ENCODE measurements at places on chromosomes 11 and 22.

DNA sequence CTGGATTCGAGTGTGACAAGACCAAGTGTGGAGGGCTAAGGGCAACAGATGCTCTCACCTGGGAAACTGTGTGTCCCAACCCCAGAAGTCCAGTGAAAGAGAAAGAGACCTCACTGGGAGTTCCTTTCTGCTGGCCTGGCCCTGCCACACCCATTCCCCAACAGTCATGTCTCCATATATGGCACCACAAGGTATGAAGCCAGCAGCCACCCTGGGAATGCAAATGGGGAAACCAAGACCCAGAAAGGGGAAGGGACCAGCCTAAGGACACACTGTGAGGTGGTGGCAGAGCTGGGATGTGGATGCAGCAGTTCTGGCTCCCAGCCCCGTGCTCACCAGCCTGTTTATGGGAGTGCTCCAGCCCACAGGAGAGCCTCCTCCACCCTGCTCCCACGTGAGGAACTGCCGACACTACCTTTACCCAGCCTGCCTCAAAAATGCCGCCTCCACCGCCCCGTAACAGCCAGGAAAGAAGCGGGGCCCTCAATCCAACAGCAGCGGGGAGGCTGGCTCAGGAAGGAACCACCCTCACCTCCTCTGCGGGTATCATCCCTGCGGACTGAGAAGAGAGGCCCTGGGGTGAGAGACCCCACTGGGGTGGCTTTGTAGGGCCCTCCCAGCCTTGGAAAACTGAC, 12.6 kb downstream of the LMO1 start:
- no peak for DNase-seq

DNA sequence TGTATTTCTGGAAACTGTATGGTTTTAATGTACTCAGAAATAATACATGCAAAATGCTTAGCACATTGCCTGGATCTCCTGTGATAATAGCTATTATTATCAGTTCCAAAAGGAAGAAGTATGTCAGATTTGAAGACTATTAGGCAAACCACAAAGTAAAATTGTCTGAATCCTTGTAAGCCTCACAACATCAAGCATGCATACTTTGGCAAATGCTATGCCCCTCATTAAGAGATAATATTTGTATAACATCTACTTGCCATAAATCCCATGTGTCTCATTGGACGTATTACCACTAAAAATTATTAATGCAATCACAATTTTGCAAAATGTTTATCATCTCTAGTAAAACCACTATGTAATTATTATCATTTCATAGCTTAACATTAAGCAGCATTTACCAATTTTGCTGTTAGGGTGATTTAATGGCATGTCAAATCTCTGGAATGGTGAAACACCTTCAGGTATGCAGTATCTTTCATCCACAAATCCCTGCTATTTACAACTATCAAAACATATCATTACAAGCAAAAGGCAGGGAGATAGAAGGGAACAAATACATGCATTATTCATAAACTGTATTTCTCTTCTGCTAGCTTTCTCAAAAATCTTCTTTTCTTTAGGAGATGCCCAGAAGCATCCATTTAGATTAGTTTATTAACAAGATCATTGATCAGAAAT, 974.6 kb upstream of the RAG2 start:
- DNase-seq, result no peak

DNA sequence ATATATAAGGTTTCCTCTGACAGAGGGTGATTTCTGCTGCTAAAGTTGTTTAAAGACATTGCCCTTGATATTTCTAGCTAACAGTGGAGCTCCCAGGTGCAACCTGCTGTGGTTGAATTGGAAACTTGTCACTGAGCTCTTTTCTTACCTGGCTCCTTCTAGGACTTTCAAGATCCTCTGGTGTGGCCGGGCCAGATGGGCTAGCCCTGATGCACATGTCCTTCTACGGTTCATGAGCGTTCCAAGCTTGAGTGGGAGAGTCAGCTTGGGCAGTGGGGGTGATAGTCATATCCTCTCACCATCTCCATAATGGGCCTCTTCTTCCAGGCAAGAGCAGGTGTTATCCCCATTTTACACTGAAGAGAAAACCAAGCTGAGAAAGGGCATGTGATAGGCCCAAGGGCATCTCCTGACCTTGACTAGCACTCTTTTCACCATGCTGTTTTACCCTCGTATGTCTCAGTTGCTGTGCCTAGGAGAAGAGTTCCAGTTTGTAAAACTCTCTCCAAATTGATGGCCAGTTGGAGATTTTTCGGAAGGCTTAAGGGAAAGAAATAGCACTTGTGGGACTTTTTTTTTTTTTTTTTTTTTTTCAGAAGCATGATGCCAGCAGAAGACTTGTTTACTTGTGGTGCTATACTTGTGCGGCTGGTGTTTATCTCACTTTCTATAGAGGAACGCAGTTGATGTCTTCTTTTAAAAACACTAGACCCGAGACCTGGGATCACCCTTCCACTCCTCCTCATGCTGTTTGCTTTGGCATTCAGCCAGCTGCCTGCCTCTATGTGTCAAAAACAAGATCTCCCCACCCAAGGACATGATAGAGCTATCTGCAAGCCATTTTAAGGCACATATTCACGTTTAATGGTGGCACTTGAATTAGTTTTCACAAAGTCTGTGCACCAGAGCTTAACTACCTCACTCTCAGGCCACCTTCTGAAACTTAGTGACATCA, 32.6 kb downstream of the TEAD1 start:
- no peak for DNase-seq

DNA sequence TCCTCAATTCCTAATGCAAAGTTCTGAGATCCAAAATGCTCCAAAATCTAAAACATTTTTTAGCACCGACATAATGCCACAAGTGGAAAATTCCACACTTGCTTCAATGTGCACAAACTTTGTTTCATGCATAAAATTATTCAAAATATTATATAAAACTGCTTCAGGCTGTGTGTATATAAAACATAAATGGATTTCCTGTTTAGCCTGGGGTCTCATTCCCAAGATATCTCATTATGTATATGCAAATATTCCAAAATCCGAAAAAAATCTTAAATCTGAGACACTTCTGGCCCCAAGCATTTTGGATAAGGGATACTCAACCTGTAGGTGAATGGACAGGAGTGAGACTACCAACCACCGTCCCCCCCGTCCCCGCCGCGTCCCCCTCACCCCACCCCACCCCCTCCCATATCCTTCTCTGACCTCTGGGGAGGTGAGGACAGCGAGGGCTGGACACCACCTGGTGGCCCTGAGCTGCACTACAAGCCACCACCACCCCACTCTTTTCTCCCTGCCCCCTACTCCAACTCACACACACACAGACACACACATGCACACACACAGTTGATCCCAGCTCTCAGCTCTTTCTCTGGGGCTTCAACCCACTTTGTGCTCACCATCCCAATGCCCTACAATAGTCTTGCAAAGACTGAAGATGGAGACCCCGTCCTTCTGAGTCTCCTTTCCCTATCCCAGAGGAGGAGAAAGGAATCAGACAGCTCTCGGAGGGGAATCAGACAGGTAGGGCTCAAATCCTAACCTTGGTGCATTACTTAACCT, 101.0 kb downstream of the PDE2A start:
- DNase-seq, result peak; percentile 35

DNA sequence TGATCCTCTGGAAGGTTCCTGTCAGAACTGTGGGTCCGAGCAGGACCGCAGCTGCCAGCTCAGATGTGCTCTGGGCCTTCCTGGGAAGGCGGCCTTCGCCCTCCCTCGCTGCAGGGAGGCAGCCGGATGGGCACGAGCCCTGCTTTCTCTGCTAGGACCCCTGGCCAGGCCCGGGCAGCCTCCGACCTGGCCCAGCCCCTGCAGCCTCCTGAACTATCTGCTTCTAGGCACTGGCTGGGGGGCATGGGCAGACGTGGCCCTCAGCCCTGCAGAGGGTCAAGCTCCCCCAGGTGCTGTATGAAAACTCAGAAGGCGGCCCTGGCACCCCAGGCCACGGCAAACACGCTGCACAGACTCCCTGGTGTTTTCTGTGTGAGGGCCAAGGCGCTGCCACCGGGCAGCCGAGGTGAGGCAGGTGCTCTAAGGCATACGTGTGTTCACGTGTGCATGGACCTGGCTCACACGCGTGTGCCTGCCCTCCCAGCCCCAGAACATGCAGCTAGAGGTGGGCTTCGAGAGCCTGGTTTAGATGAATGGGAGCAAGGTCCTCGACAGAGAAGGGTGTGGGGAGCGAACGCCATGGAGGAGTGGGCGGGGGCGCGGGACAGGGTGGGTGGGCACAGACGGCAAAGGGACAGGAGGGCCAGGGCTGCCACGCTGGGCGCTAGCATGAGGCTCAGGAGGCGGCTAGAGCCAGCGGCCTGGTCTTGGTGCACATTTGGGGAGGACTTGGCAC, 4.3 kb downstream of the LRFN4 start:
- no peak for DNase-seq

DNA sequence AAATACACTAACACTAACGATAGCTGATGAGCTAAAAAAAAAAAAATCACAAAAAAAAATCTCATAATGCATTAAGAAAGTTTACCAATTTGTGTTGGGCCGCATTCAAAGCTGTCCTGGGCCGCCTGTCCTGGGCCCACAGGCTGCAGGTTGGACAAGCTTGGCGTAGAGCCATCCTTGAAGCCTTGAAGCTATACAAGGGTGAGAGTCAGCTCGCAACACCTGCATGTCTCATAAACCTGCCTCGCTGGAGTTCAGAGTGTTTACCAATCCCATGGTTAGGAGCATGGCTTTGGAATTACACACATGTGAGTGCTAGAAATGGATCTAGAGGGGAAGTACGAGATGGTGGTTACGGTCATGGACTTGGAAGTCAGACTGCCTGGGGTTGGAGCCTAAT, 453.7 kb downstream of the INSC start:
- DNase-seq, result no peak

DNA sequence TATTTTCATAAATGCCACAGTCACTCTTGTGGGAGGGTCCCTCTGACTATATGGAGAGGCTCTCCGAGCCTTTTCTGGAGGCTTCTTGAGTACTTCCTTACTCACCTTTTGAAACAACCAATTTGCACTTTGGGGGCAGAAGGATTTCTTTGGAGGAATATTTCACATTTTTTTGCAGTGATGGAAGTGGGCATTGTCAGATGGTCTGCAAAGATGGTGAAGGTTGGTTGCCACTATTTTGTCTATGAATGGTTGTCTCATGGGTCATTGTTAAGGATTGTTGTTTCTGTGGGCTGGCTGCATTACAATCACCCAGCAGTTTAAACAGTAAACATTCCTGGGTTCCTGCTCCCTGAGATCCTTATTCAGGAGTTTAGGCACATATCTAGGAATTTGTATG, 388.2 kb downstream of the TMEM135 start:
- no peak for DNase-seq

DNA sequence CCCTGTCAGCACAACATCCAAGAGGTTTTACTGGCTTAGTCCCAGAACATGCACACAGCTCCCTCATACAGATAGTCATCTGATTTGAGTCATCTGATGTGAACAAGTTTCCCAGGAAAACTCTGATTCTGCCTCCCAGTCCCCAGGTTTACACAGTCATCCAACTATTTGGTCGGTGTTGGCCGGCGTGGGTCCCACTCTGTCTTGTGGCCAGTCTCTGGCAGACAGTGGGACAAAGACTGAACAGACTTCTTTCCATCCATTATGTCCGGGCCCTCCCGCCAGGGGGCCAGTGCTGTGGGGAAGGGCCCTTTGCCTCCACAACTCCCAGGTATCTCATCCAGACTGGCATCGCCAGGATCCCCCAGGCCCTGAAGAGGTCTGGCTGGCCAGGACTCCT, 60.0 kb downstream of the BTG4 start:
- DNase-seq, result no peak

DNA sequence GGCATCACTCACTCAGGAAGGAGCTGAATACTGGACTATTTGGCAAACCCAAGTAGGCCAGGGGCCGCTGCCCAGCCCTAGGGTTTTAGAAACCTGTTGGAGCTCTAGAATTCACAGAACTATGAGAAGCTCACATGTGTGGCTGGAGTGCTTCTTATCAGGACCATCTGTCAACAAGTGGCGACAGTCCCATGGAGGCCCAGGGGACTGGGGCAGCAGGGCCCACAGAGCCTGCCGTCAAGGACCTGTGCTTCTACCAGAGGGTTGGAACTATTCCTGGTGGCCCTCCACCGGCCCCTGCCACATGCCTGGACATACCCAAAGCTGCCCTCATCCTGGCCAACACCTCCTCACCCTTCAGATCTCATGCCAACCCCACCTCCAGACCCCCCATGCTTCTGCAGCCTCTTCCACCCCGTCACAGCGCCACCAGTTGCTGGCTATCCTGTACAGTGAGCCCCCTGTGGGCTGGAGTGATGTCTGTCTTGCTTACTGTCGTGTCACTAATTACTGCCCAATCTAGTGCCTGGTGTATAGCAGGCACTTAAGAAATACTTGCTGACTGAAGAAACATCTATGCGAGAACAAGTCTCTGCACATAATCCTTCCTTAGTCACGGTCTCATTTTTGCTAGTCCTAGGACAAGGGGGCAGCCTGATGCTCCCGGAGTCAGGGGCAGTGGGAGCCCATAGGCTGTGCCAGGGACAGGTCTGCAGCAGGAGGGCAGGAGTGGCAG, 27.2 kb upstream of the RASL10A start:
- DNase-seq, result no peak

DNA sequence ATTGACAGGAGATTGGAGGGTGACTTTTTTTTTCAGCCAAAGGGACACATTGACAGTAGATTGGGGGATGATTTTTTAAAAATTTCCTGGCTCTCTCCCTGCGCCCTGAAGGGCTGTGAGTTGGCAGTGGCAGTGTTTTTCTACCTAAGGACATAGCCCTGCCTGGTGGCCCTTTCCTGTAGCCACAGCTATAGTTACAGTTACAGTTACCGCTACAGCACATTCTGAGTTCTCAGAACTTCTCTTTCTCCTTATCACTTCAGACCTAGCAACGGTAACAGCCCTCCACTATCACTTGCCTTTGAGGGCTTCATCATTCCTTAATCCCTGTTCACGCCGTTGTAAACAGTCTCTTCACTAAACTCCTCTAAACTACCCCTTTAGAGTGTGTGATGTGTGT, 684 bp downstream of the MRGPRX2 start:
- no peak for DNase-seq

- no peak for DNase-seq
Observed at GRCh38 chr11:44137057-44137456, 41.6 kb downstream of the EXT2 start.

DNA sequence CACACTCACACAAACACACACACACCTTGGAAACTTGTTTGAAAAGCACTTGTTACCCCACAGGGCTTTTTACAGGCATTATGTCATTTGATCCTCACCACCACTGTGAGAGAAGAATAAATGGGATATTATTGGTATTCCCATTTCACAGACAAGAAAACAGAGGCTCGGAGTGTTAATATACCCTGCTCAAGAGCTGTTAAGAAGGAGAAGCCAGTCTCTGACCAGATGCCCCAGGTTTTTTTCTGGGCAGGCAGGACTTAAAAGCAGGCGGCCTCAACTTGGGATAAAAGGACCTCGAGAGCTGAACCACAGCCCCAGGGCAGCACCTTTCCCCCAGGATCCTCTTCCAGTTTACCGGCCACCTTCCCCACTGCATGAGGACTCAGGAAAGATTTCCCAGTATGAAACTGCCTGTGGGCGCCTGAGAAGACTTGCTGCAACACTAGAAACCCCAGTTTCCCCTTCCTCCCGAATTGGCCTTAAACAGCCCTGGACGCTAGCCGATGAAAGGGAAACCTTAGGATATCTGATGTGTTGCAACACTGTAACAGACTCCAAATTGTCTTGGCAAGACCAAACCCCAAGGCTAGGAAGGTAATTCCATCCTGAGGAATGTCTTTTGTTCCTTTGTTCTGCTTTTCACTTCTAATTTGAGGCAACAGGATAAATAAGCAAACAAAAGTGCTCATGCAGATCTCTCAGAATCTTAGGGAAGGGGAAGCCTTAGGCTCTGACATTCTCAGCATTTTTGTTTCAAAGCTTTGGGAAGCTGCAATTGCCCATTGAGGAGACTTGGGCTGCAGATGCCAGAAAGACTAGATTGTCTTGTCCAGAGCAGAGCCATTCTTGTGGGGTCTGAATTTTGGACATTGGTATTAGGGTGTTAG, 173.5 kb downstream of the TRIM29 start:
- no peak for DNase-seq

Data from CD4-positive, alpha-beta T cell treated with Interleukin-10 for 1 hour (primary cell).